Forelimb muscle (tissue), 1 donor: ENCODE measurements at places on chromosomes 13 and 19.

DNA sequence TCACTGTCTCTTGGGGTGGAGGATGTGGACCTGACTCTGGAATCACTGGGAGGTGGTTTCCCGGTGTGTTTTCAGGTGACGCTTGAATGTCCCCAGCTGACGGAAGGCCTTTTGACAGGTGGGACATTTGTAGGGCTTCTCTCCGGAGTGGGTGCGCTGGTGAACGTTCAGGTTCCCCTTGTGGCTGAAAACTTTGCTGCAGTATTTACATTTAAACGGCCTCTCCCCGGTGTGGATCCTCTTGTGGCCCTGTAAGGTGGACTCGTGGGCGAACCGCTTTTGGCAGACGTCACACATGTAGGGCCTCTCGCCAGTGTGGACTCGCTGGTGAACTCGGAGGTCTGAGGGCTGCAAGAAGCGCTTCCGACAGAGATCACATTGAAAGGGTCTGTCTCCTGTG is 7.8 kb downstream of the ZSCAN5B start:
- DNase-seq, result no peak

GRCh38 chr19:40768869-40769268 is 6.5 kb upstream of the MIA start:
- no peak for DNase-seq

- DNase-seq, result no peak
Measured at GRCh38 chr19:920051-920864, 3.1 kb downstream of the KISS1R start.

DNA sequence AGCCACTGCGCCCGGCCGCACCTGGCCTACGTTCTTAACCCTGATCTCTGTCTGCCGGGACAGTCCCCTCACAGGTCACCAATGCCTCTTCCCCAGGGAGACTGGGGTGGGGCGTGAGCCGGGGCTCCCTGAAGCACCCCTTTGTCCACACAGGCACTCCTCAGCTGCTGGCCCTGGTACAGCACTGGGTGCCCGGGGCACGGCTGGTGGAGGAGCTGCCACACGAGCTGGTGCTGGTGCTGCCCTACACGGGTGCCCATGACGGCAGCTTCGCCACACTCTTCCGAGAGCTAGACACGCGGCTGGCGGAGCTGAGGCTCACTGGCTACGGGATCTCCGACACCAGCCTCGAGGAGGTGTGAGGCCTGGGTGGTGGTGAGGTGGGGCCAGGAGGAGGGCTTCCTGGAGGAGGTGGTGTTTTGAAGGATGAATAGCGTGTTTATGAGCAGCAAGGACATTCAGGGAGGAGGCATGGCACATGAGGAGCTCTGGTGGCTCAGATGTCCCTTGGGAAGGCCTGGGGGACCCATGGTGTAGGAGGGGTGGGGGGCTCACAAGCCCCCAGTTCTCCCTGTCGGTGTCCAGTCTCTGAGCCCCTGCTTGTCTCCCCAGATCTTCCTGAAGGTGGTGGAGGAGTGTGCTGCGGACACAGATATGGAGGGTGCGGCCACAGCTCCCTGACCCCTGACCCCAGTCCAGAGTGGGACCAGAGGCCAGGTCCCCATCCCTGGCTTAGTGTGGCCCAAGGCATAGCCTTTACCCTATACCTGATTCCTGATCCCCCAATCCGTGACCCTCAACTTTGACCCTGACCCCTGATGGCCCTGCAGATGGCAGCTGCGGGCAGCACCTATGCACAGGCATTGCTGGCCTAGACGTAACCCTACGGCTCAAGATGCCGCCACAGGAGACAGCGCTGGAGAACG is 13.5 kb upstream of the ARHGAP45 start:
- no peak for DNase-seq

- DNase-seq, result no peak
Measured at GRCh38 chr19:2334426-2334825, 5.9 kb downstream of the SPPL2B start.

- DNase-seq, result no peak
Measured at GRCh38 chr13:26621731-26622401, 64.4 kb downstream of the WASF3 start.

DNA sequence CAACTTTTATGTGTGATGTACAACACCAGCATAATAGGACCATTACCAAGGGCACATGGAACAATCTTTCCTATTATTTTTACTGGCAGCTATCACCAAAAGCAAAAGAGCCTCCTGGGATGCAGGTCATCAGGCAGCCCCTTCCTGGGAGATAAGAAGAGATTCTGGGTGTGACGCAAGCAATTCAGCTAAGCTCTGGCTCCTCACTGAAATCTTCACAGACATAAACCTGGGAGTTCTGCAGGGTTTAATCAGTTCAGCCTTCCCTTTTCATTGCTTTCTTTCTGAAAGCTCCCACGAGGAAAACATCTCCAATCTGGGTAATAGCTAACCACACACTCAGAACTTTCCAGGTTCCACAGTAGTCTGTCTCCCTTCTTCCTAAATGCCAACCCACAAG is 341.1 kb downstream of the ENOX1 start:
- DNase-seq, result no peak

GRCh38 chr13:33260168-33261098 is 25.1 kb downstream of the STARD13 start:
- no peak for DNase-seq

DNA sequence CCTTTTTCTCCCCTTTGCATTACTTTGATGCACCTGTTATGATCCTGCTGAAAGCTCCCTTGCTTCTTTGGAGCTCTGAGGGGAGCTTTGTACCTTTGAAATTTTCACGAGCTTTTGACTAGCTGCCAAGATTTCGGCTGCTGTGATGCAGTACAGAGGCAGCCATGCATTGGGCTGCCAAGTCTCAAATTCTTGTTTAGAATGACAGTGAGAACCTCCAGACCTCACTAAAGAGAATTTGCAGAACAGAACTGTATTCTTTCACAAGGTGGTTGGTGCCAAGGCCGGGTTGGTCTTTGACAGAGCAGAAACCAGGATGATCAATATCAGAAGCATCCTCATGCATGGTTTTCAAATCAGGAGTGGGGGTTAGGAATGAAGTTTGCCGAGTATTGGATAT is 414.8 kb downstream of the GPC5 start:
- no peak for DNase-seq
